ENCODE measurements at places on chromosomes 3 and 15.

DNA sequence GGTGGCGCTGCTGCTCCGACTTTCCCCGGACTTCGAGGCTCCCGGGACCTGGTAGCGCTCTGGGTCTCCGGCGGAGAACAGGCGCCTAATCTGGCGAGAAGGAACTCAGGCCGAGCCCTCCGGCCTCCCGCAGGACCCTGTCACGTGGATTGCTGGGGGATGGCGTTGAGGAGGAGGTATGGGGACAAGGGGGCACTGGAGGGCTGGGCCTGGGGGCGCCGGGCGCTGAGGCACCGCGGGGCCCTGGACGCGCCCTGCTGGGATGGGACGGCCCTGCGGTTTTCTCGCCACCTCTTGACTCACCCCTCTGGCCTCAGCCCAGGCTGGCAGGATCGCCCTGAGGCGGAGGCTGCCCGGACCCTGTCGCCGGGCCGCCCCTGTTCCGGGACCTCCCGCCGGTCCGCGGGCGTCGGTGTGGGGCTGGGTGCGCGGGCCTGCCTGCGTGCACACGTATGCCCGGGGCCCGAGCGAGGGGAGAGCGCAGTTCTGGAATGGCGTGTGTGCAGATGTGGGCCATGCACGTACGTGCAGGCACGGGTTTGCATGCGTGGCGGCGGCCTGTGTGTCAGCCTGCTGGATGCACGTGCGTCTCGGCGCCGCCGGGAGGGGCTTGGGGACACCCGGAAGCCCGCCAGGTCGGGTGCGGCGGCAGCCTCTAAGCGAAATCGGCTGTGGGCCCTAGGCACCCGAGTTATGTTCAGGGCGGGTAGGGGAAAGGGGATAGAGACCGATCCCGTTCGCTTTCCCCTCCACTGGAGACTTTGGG lies 752 bp downstream of the C15orf39 start:
- DNase-seq = no peak

- DNase-seq = no peak
Observed at GRCh38 chr3:71152892-71153265, 430.6 kb downstream of the FOXP1 start.

- DNase-seq = no peak
Observed at GRCh38 chr3:105691633-105692032, 177.2 kb downstream of the CBLB start.

DNA sequence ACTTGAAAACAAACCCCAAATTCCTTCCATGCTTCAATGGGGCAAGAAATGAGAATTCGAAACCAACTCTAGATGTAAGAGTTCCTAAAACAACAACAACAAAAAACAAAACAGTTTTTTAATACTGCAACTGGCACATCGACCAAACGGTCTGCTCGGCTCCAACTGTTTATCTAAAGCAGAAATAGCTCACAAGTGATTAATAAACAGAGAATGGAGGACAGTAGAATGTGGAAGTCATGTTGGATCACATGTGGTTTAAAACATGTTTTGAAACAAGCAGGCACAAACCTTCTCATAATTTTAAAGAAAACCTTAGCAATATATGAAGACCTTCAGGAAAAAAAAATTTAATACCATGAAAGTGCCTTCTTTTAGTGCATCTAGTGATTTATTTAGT lies 55.1 kb downstream of the SETMAR start:
- DNase-seq = no peak

DNA sequence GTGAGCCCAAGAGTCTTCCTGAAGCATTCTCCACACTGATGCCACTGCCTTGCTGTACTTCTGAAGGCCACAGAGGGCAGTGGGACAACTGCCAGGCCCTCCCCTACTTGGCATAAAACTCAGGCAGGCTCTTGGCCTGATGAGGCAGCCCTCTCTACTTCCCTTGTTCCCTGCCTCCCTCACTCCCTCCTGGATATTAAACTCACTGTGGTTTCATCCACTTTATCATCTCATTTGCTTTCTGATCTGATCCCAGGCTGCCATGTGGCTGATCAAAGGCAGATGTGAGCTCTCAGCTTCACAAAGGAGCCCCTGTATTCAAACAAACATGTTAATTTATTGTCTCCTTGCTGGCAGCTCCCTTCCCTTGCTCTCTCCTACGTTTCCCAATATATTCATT lies 533.5 kb downstream of the IGSF11 start:
- peak; percentile 28 for DNase-seq

DNA sequence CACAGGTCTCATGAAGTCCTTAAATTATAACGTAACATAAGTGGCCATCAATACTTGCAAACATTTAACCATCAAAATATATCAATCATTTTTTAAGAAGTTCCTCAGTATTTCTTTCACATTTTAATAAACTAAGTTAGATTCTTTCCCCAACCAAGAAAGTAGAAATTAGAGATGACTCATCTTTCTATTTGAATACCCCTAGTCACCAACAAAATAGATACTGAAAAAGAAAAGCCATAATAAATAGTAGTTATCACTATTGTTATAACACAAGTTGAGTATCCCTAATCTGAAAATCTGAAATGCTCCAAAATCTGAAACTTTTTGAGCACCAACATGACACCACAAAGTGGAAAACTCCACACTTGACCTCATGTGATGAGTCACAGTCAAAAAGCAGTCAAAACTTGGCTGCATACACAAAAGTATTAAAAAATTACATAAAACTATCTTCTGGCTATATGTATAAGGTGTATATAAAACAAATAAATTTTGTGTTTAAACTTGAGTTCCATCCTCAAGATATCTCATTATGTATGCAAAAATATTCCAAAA lies 3.7 kb downstream of the SHQ1 start:
- DNase-seq = no peak

DNA sequence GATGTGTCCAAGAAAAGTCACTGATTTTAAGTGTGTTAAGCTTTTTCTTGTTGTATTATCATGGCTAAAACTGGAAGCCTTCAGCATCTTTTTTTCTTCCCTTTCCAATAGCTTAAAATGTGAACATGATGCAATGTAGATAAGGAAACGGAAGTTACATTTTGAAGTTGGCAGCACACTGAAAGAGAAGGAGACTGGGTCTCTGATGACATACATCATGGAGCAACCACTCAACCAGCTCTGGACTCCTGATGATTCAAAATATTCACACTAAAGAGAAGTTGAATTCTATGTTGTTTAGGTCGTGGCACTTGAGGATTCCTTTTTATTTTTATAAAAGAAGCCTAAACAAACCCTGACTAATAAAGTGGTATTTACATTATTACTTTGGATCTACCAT lies 488.3 kb upstream of the ALCAM start:
- no peak for DNase-seq

GRCh38 chr3:52041118-52041731 lies 15.1 kb downstream of the DUSP7 start:
- DNase-seq = no peak

Data from NT2/D1 (cell line).